ENCODE measurements at places on chromosomes 1 and 21.

DNA sequence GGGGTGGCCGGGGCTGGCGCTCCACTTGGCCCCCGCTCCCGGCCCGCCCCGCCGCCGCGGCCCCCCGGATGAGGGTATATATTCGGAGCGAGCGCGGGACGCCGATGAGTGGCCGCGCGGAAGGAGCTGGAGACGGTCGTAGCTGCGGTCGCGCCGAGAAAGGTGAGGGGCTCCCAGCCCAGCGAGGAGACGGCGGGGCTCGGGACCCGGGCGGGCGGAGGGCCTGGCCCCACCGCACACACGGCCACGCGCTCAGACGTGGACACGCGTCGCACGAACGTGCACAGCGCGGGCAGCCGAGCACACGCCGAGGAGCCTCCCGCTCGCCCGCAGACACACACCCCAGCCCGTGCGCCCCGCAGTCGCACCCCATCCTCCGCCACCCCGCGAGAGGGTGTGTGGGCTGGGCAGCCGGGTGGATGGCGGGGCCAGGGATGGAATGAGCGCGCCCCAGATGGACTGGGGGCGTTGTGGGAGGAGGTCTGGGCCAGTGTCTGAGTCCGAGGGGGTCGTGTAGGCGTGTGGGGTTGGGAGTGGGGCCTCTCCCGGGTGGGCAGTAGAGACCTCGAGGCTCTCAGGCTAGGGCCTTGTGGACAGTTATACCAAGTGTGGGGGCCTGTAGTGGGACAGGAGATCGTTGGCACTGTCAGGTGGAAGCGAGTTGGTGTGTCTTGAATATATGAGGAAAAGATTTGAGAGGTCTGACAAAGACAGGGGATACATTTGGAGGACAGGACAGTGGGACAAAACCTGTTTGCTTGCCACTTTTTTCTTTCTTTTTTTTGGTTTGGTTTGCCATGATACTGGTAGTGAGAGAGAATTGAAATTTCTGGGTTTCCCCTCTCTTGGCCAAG is at the start of gene UAP1:
UAP1 (plus strand) TSS at position 107 of the 854 bp plus-strand sequence. CDS start 4,347 bp downstream, outside the sequence.
- DNase-seq, result no peak

GRCh38 chr1:171351961-171352360 is 38.0 kb downstream of the FMO4 start:
- no peak for DNase-seq

GRCh38 chr21:41076064-41076463 is 91.9 kb upstream of the BACE2 start:
- no peak for DNase-seq

DNA sequence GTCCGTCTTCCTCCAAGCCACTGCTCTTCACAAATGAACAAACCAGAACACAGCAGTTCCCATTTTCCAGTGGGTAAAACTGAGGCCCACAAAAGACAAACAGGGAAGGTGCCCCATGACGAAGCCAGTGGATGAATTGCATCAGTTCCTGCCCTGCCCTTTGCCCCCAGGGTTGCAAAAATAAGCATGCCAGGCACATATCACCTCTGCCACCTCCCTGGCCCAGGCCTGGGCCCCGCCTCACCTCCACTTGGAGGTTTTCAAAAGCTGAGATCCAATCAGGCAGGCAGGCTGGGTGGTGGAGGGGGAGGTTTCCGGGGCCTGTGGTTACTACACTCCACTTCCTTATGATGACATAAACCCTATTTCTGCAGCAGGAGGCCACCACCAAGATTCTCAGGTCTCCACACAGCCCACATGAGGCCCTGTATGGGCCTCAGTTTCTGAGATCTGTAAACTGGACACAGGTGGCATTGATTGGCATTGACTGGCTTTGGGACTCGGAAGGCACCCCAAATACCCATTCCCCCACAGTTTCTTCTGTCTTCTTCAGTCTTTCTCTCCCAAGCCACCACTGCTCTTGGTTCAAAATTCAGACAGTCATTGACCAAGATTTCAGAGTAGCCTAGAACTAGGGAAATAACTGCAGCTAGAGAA is 4.1 kb downstream of the KIF21B start:
- peak; percentile 86 for DNase-seq

GRCh38 chr1:8460132-8460544 is 142.2 kb downstream of the SLC45A1 start:
- DNase-seq, result no peak

- DNase-seq, result no peak
Observed at GRCh38 chr1:27862671-27863537, 9.4 kb upstream of the THEMIS2 start.

DNA sequence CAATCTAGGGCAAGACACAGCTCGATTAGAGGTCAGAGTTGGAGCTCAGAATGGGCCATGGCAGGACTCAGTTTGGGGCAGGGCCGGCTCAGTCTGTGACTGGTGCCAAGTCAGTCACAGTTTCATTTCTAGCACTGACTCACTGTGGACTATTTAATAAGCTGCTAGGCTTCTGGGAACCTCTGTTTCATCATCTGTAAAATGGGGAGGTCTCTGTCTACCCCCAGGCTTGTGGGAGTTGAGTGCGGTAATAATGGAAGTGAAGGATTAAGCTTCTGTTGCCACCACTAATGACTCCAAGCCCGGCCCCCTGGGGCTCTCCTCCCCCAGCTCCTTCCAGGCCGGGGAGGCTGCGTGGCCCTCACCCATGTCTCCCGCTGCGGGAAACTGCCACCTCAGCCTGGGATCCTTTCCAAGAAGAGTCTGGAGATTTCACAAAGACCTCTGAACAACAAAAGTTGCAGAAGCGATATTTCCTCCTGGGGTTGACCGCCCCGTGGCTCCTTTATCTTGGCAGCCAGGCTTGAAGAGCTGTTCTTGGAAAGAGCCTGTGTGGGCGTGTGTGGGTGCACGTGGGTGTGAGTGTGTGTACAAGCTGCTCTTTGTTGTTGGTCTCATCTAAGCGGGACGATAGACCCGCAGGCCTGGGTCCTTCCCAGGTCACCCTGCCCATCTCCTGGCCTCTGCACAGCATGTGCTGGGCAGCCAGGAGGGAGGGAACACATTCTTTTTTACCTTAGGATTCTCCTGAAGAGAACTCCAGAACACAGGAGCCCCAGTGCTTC is 29.1 kb downstream of the KNCN start:
- DNase-seq, result no peak

DNA sequence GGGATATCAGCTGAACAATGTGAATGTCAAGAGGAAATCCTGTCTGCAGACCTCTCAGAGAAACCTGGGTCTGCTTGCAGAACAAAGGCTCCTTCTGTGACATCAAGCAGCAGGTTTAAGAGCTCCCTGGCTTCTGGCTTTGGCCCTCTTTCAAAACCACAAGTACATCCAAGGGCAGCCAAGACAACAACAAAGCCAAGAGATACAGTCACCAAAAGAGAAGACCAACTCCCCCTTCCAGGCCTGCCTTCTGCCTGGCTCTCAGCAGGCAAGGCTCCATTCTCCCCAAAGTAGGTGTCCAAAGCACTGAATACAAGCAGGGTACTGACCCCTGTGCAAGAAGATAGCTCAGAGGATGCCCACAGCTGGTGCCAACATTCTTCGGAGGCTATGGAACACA is 11.5 kb downstream of the BCAR3 start:
- DNase-seq, result no peak

DNA sequence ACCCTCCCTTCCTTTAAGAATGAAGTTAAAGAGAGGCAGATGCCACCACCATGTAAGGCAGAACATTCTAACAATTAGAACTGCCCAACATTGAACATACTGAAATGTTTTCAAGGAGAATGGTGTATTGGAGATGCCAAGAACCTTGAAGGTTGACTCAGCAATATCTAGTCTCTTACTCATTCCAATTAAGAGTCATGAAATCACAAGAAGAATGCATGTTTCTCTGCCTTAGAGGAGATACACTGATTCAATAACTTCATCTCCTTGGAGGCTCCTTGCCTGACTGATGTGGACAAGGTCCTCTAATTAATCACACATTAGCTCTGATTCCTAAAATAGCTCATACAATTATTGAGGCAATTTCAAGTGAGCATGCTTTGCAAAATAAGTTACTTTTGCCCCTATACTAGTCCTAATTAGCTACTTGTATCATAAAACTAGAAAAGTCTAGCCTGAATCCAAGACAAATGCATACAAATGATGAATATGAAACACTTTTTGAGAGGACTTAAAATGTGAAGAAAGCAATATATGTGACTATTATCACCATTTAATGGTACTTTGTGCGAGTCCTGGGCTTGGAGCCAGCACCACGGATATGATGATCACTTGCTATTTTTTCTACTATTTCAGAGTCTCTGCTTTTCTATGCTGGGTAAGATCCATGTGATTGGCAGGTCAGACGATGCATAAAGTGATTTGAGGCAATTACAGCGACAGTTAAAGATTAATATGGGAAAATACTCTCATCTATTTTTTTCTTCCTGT is 114.5 kb downstream of the DSCAM start:
- DNase-seq, result no peak

DNA sequence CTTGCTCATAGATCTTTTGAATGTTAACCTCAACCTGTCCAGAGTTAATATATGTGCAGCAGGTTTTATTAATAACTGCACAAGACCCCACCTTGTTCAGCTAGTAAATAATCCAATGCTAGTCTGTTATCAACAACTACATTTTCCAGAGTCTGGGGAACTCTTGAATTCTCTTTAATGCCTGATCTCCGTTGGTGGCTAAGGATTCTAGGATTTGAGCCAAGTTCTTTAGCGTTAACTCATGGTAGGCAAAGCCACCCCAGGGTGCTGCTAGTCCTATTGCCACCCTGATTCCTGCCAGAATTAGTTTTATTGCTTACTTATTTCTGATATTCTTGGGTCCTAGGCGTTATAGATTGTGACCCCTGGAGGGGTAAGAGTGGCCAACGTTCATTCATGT is 12.8 kb downstream of the BACE2 start:
- no peak for DNase-seq

DNA sequence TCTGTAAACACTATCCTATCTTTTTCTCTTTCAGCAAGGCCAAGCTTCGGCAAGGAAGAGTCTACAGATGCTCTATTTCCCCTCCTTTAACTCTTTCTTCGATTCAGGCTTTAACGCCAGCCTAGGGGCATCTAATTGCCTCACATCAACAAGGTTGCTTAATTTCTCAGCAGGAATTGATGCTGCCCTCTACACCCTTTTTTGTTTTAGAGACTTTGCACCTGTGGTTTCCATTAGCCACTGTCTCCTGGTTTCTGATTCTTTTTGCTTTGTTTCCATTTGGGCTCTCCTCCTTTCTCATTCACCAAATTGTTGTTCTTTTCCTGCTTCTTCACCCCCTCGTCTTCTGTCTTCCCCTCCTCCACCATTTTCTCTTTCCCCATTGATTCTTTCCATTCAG is 202.4 kb upstream of the HMCN1 start:
- no peak for DNase-seq

GRCh38 chr1:43082740-43083139 is 89.3 kb downstream of the EBNA1BP2 start:
- DNase-seq, result no peak

- no peak for DNase-seq
Observed at GRCh38 chr1:244361764-244362473, 89.8 kb downstream of the ADSS2 start.

- no peak for DNase-seq
Observed at GRCh38 chr1:242788771-242789170, 264.3 kb upstream of the PLD5 start.

GRCh38 chr1:21379571-21379970 is 60.4 kb upstream of the NBPF3 start:
- no peak for DNase-seq

DNA sequence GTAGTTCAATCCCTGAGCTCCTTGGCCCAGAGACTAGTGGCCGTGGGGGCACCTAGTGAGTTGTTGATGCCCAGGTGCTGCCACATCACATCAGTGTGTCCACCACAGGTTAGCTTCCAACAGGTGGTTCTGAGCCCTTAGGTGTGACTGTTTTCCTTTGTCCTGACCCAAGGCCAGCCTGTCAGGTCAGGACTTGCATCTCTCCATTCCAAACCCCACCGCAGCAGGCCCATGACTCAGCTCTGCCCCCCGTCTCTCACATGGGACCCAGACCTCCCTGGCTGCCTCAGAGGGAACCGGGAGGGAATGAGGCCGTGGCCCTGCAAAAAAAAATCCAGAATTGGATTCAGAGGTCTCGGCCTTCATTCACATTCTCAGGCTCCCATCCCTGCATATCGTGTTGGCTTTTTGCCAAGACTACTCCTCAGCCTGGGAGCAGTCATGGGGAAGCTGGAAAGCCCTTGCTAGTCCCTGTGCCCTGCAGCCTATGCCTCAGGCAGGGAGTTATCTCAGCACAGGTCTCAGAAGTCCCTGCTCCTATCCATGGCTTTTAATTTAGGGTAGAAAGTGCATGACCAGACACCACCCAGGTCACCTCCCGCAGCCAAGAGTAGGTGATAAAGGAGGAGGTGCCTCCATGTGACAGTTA is 7.2 kb downstream of the INAVA start:
- DNase-seq, result no peak

DNA sequence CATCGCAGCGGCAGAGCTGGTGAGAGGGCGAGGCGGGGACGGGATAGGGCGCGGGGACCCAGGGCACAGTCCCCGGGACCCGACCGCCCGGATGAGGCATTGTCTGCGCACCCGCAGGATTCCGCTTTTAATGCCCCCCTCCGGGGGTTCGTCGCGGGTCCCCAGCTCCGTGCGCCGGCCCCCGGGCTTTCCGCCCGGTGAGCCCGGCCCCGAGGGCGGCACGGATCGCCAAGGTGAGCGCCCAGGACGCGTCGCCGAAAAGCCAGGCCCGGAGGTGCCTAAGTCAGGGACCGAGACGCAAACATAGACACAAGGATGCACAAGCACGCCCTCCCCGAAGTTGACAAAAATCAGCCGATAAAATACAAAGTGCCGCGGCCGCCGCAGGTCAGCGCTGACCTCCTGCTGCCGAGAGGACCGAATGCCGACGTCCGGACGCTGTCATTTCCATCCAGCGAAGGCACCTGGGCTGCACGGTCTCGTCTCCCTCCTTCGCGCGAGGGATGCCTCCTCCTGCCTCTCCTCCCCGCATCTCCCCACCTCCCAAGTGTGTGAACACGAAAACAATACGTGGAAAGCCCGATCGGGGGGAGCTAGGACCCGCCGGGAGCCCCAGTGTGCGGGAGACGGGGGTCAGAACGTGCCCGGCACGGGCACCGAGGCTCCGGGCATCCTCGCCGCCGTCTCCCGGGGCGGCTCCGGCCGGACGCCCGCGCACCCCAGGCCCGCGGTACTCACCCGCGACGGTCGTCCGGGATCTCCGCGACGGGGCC is 101.1 kb upstream of the SOD1 start:
- DNase-seq, result no peak

- no peak for DNase-seq
Observed at GRCh38 chr1:50983219-50983802, 13.3 kb downstream of the CDKN2C start.

DNA sequence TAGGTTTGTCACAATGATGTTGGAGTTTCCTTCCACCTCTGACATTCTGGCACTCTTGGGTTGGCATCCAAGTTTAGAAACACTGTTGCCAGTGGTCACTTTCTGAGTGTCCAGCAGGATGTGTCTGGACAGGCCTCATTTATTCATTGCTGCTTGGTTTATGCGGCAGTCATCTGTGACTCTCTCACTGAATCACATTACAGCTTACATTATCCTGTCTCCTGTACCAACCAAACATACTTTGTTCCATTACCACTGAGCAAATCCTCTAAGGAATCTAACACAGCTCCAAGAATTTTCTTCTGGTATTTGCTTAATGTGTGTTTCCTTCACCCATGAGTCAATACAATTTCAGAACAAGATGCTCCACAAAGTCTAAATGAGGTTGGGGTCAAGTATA is 19.9 kb downstream of the SGIP1 start:
- no peak for DNase-seq

Data from GM18507 (cell line).